Brain (organoid and tissue), 16 donors: ENCODE measurements at places on chromosomes 1 and 21.

GRCh38 chr21:34198231-34199120 lies 125.1 kb downstream of the MRPS6 start:
- no peak for DNase-seq

- no peak for DNase-seq
Observed at GRCh38 chr1:9078015-9078751, 8.7 kb upstream of the SLC2A5 start.

GRCh38 chr1:7960165-7960564 lies 1.3 kb upstream of the PARK7 start:
- DNase-seq = no peak

DNA sequence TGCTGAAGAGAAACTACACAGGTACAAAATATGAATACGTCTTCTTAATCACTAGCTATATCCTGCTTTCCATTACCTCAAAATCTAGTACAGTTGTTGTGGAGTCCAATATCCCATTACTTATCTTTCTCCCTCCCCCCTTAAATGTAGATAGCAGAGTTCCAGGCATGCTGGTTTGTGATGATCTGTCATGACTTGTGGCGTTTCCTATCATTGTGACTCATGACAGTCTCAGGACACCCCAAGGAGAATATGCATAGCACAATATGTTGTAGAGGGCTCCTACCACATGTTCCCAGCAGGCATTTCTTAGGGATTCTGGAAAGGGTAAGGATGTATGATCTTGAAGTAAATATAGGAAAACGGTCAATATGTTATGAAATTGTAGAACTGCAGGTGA lies 206.9 kb downstream of the USH2A start:
- no peak for DNase-seq

- no peak for DNase-seq
Observed at GRCh38 chr1:201884425-201884824, 4.3 kb upstream of the SHISA4 start.

DNA sequence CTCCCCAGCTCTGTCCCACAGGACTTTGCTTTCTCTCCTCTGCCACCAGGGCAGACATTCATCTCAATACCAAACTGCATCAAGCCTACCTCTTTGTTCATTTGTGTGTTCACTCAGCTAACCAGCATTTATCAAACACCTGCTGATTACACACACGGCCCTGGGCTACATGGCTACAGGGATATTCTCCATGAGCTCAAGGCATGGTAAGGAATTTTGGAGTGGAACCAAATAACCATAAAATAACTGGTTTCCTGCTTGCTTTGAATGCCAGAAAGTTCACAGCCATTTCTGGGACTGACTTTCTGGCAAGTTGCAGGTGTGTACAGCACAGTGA lies 54.6 kb downstream of the LDLRAD2 start:
- no peak for DNase-seq

DNA sequence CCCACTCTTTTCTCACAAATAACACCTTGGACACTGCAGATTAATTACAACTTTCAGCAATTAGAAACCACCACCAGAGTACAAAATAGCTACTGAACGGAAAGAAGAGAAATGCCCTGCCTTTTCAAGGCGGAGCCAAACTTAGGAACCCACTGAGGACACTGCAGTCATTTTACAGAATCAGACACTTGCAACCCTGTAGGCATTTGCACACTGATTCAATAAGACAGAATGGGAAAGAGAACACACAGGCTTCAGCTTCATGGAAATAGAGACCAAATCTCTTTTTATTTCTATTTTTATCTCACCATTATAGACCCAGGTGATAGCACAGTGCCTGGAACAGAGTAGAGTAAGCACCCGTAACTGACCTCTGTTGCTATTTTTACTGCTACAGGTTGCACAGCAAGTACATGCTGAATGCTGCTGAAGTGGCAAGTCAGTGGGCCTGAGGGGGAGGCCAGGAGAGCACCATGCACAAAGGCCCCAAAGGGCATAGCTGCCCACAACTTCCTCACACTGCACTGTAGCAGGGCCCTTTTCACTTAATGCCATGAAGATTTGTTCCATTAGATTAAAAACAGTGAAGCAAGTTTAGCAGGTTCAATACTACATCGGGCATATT lies 50.7 kb upstream of the EDARADD start:
- no peak for DNase-seq

DNA sequence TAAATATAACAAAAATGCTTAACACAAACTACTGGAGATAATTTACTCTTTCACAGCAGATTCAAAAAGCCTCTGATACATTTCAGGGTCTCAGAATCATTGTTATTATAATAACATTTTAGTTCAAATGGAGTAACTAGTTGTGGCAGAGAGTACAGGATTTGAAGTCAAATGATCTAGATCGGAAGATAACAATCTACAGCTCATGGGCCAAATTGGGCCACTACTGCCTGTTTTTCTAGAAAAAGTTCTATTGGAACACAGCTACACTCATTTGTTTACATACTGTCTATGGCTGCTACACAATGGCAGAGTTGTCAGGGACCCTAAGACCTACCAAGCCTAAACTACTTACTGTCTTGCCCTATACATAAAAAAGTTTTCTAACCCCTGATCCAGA lies 63.6 kb downstream of the ELAVL4 start:
- DNase-seq = no peak

DNA sequence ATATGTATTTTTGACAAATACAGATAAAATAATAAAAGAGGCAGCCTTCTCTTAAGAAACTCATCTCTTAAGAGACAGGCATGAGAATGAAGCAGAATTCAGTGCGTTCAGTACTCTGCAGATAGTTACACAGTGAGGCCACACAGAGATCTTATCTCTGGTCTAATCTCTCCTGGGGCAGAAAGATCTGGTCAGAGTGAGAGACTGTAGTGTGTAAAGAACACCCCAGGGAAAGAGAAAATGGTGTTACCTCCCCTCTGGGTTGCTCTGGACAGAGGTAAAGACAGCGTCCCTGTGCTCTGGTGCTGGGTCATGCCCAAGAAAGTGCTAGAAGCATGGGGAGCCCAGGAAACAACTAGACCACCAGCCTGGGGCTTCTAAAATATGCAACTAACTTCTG lies 216.3 kb downstream of the SIPA1L2 start:
- DNase-seq = no peak

DNA sequence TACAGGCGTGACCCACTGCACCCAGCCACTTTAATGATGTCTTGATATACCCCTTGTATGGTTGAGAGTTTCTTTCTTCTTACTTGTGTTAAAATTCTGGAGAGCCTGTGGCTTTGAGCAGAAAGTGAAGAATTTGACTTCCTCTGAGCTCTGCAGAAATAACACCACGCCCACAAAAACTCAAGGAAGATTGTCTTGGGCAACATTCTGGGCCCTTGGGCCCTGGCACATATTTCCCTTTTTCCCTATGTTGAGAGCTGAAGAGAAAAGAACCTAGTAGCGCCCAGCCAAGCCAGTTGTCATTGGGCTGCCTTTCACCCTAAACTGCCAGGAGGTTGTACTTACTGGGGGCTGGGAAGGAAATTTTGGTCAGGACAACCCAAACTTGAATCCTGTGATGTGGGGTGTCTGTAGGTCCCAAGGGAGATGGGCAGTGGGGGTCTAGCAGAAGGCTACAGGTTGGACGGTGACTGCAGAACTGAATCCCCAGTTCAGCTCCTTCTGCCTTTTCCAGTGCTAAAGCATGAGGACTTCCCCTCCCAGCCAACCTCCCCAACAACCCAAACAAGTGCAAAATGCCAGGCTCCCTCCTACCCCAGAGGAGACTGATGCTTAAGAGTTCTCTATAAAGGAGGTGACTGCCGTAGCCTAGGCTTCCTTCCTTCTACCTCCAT lies 11.7 kb upstream of the SNAPIN start:
- DNase-seq = no peak

DNA sequence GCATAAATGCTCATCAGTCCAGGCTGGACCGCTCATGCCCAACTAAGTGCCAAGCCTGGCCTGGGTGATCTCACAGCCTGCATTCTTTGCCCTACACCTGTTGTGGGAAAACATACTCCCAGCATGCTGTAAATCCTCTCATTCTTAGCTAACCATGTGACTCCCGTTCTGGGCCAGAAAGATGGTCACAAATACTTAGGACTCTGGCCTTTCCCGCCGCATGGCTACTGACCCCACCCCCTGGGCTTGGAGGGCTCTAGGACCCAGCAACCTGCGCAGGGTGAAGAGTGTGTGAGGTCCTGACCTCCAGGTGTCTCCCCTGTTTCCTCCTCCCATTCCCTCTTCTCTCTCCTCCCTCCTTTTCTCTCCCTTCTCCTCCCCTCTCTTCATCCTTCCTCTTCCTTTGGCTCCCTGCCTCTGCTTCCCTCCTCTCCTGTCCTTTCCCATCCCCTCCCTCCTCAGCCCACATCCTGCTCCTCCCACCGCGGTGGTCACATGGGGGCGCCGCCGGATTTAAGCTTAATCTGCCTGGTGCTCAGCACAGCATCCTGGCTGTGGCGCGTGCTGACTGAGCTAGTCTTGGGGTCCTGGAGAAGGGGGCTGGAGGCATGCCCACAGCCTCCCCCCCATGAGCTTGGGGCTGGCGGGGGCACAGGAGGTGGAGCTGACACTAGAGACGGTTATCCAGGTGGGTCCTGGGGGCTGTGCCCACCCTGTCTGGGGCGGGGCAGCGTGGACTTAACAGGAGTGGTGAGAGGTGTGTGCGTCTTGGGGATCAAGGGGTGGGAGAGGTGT lies at the start of gene CROCC:
Gene CROCC (plus strand): TSS at position 541 of the 795 bp plus-strand sequence. CDS start 88 bp downstream, at position 629.
- peak; percentile 90 for DNase-seq

GRCh38 chr1:184974056-184974836 lies at the start of gene NIBAN1:
Gene NIBAN1 (minus strand): TSS chr1:184974508. CDS start chr1:184974356, 152 bp downstream.
- peak; percentile 26 for DNase-seq

GRCh38 chr1:109783436-109783835 lies 19.7 kb upstream of the EPS8L3 start:
- DNase-seq = no peak

DNA sequence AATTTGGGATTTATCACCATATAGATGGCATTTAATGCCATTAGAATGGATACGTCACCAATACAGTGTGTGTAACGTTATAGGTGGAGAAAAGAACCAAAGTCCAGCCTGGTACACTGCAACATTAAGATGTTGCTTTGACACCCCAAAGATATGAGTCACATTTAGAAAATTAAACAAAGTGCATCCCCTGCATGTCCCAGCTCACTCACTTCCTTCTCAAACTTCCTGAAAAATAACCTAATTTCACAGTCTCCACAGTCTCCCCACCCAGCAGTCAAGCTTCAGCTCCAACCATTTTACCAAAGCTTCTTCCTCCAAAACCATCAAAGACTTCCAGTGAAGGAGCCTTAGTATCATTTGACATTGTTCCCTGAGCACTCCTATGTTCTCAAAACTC lies 111.9 kb downstream of the OMA1 start:
- no peak for DNase-seq

GRCh38 chr1:2800664-2801045 lies 838 bp downstream of the TTC34 start:
- no peak for DNase-seq

GRCh38 chr1:9842781-9843575 lies 19.2 kb upstream of the CLSTN1 start:
- DNase-seq = no peak

- DNase-seq = no peak
Observed at GRCh38 chr21:45138199-45139002, 64.0 kb downstream of the ADARB1 start.

GRCh38 chr1:84479998-84480397 lies 932 bp downstream of the RPF1 start:
- no peak for DNase-seq

DNA sequence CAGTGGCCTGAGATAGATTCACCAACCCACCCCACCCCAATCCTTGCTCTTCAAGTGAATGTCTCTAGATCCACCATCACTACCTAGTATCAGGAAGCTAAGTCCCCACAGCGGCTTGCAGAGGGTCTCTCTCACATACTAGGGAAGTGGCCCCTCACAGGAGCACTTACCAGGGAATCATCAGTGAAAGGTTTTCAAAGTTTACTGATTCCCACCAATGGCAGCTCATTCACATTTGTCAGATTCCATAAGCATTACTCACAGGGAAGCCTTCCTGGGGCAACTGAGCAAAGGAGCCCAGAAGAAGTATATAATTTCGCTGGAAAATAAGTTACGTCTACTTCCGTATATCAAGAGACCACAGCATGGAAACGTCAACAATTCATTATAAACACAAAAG lies 120.8 kb downstream of the GREM2 start:
- DNase-seq = no peak

DNA sequence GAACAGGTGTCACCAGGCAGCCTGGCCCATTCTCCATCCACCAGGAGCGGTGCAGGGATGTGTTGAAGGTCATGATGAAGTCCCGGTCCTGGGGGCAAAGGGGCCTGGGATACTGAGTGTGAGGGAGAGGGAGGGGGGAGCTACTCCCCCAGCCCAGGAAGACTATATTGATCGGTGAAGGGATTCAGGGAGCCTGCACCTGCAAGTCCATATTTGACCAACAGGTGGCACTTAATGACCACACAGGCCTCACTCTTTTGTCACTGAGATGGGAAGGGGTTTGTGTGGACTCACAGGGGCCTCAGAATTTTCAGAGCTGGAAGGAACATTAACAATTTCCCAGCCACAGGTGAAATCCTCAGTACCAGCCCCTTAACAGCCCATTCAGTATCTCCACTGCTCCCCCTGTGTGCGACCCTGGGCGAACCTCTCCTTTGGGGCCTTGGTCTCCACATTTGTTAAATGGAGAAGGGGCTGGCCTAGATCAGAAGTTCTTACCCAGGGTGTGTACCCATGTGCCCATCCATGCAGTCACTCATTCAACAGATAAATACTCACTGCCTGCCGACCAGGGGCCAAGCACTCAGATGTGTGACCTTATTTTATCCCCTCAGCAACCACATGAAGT lies 55.6 kb downstream of the NKAIN1 start:
- DNase-seq = peak; percentile 85

GRCh38 chr1:12402159-12402673 lies 172.4 kb downstream of the VPS13D start:
- peak; percentile 35 for DNase-seq

GRCh38 chr1:156750711-156751450 lies 594 bp downstream of the HDGF start:
- peak; percentile 63 for DNase-seq
